Mononuclear cell (primary cell): ENCODE measurements at places on chromosomes 6 and 20. TPM values are rescaled to one million over a fixed set of nuclear protein-coding genes. Genes with fewer than 3 reads are reported as not detected.

Gene OLIG3
- not detected for total RNA-seq

Gene LPA
- not detected for total RNA-seq

Gene MEP1A
- not detected for total RNA-seq

Gene CNR1
- total RNA-seq: 0.42 TPM

Gene BHLHE23
- total RNA-seq: not detected
